ENCODE measurements at places on chromosomes 4 and X.

DNA sequence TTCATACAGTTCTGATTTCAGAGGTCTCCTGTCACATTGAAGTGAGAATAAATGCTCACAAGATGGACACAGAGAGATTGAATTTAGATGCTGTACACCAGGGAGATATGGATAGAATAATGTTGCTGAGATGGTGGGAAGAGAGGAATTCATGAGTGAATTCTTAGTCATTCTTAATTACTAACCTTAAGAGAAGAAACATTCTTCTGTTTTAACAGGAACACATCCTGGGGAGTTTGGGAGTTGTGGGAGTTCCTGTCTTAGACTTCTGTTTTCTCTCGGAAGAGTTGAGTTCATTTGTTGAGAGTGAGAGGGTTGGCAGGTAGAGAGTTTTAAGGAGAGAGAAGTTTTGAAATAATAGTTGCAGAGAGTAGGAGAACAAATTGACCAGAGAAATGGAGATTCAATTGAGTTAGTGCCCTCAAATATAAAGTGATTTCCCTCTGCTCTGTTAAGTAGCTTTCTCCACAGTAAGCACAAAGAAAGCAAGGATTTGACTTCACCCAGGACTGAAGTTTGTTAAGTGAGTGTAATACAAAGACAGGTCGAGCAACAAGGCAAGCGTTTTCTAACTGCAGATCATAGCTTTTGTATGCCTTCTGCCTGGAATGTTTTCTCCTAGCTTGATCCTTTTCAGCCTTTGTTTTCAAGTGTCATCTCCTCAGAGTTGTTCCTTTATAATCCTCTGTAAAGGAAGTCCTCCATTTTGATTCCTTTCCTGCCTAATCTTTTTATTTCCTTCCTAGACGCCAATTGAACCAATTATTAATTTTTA is 205.9 kb downstream of the RAPGEF2 start:
- DNase-seq, result no peak

GRCh38 chr4:56796211-56796610 is 25.3 kb downstream of the SPINK2 start:
- DNase-seq, result no peak

DNA sequence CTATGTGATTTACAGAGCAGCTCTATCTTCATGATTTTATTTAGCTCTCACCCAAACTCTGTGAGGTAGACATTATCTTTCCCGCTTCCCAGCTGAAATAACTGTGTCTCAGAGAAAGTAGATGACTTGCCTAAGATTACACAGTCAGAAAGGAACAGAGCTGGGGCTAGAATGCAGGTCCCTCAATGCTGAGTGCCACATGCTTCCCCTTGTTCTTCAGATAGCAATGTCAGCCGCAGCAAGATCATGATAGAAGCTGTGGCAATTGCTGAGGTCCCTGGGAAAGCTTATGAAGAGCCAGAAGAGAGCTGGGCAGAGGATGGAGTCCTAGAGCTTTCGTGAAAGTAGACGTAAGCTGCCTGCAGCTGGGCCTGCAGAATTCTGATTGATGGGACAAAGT is 11.1 kb upstream of the GABRE start:
- no peak for DNase-seq

DNA sequence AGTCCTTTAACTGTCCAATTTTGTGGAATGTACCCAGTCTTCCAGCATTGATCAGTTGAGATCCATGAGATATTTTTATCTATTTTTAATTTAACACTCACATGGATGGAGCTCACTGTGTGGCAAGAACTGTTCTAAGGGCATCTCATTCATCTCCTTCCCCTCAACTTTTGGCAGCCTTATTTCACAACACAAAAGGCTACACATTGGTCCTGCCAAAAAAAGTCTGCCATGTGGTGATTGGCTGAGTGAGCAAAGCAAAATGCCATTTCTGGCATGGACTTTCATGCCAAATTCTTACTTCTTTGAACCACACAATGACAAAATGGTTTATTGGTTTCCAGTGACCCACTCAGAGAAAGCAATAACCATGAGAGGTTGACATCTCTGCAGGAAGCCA is 171.6 kb upstream of the MAP3K15 start:
- no peak for DNase-seq

DNA sequence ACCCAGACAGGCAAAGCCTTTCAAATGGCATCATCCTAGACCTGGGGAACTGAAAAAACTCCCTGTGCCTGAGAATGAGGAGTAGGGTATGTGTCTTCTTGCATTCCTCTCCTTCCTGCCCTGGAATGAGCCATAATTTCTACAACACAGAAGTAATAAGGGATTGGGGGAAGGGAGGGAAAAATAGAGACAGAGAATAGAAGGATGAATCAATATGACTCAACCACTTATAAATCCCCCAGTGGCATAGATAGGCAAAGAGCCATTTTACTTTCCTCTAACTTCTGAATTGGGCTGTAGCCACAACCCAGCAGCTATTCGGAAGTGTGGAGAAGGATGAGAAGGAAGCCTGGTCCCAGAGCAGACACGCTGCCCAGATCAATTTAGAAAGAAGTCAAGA is 99.9 kb downstream of the NHS start:
- no peak for DNase-seq

GRCh38 chr4:20362148-20362547 is 110.4 kb downstream of the SLIT2 start:
- no peak for DNase-seq

DNA sequence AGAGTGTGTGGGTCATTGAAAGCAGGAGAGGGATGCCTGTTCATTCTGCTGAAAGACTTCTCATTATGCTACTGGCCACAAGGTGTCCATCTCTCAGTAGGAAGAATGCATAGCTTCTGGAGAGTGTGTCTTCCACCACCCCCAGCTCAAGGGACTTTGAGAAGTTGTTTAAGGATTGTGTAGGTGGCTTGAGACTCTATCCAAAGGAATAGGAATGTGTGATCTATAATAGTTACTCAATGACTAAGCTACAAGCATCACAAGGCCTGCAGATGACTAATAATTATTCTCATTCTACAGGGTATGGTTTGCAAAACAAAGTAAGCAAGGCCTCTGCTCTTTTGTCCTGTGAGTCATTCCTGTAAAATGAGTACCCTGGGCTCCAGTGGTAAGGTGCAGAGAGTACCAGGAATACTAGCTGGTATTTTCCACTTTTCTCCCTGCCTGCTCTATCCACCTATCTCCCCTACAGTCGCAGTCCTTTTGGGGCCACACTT is 279.8 kb upstream of the BOD1L1 start:
- no peak for DNase-seq

GRCh38 chr4:187656959-187657358 is 338.6 kb upstream of the ZFP42 start:
- DNase-seq, result no peak

- DNase-seq, result peak; percentile 19
Observed at GRCh38 chrX:139831675-139832456, 101.0 kb downstream of the ATP11C start.

DNA sequence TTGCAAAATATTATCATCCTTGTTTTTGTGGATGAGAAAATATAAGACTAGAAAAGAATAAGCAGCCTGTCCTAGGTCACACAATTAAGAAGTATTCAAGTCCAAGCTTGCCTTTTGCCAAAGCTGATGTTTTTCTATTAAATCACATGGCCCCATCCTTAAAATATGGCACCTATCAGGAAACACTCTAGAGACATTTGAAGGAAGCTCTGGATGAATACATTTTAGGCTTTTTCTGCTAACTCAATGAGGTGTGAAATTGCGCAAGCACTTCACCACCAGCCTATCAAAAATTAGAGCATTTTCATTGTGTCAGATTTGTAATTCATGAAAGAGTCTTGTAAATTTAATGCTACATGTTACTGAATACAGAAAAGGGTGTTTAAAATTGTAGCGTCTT is 251.1 kb upstream of the MAD2L1 start:
- DNase-seq, result no peak

DNA sequence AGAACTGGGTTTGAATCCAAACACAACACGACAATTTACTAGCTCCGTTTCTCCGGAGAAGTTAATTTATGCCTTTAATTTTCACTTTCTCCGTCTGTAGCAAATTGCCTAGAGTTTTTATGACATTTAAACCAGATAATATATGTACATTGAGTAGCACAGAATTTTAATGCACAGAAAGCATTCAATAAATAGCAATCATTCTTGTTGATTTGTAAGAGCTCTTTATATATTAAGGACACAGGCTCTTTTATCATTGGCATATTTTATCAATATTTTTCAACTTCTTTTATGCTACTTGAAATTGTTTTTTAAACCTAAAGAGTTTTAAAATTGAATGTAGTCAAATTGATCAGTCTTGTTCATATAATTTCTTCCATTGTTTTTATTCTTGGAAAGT is 99.6 kb upstream of the PPP2R3B start:
- DNase-seq, result no peak

GRCh38 chr4:183563874-183564273 is 59.0 kb downstream of the ING2 start:
- DNase-seq, result no peak

DNA sequence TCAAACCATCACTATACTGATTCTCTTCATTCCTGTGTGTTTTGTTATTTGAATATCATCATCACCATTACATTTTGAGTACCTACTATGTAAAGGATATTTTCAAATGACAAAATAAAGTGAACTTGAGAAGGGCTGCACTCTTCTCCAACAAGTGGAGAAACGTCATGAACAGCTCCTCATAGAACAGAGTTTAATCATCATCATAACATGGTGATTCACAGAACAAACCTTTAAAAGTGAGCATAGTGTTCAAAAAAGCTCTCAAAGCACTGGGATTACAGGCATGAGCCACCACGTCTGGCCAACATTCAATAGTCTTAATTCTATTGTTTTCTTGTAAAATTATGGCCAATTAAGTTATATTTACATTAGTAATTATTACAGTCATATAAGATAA is 993.9 kb downstream of the PDHA2 start:
- DNase-seq, result no peak

DNA sequence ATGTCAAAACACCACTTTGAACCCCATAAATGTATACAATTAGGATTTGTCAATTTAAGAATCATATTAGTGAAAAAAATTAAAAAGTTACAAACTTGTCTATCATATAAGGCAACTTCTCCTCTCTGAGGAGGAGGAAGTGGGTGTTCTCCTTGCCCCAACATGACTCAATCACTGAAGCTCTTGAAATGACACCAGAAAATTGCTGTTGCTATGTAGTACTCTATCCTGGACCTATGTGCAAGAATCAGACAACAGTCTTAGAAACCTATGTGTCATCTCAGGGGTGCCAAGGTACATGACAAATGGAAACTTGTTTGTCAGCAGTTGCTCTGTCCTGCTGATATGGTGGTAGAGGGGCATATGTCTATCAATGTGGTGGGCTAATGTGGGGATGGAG is 47.7 kb downstream of the HMGB3 start:
- DNase-seq, result no peak

DNA sequence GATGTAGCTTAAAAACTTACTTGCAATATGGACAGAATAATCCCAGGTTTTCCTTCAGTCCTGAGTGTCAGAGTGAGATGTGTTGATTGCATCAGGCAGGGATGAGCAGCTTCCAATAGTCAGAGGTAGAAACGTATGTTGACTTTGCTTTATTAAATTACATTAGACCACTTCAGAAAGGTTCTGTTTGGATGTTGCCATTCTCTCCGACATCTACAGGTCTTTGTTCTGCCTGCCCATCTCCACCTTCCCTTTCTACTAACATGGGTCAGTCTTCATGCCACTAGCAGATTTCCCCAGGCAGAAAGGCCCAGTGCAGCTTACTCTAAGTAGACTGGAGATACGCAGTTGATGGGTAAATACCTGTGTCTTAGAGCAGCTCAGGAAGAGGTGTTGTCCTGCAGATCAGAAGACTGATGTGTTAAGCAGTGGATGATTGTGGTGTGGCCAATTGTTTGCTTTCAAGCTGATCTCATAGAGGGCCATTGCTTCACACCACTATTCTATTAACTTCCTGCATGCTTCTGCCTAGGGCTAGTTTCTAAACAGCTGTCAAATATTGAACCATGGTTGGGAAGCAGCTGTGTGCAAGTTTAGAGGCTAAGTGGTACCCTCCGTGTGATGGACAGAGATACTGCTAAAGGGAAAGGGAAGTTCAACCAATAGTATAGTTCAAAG is 1.8 kb downstream of the FRMPD4 start:
- DNase-seq, result no peak

GRCh38 chr4:60485276-60485675 is 714.9 kb upstream of the ADGRL3 start:
- no peak for DNase-seq

DNA sequence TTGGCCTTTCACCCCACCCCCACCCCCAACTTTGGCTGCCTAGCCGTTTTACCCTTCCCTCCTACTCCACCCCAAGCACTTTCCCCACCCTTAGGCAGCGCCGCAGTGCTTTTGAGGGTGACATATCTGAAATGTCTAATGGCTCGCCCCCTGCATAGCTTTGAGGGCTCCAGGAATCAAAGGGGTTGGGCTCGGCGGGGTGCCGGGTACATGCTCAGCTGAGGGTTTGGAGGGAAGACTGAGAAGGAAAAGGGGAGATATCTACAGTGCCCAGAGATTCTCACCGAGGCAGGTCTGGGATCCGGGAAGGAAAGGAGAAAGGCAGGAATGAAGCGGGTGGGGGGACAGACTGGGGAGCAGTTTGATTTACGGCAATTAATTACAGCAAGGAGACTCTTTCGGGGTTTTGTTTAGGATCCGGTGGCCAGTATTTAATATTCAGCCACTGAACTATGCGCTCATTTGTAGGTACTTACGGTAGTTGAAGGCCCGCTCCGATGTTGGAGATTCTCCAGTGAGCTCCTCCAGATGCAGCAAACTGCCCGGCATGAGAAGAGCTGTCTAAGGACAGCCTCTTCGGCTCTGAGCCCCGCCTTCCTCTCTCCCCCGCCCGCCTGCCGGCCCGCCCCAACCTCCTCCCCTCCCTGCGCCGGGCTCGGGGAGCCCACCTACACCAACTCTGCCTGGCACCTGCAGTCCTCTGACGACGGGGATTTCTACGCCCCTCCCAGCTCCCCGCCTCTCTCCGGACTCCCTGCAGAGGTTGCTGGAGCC is at the start of gene IGSF1:
IGSF1 (minus strand) TSS at position 569 of the 774 bp plus-strand sequence. CDS start 2,632 bp downstream, outside the sequence.
- peak; percentile 74 for DNase-seq

DNA sequence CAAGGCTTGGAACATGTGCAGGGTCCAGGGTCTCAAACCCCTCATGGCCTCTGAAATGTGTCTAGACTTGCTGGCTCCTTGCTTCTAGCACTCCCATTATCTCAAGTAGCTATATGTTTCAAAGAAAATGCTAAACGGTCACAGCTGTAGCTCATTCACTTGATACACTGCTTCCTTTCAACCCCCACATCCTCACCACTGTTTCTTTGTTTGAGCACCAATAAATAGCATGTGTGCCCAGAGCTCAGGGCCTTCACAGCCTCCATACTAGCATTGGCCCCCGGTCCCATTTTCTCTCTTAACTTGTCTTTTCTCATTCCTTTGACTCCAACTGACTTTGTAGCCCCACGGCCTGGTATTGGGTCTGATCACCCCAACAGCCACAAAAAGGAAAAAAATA is 801.8 kb downstream of the STIM2 start:
- no peak for DNase-seq

DNA sequence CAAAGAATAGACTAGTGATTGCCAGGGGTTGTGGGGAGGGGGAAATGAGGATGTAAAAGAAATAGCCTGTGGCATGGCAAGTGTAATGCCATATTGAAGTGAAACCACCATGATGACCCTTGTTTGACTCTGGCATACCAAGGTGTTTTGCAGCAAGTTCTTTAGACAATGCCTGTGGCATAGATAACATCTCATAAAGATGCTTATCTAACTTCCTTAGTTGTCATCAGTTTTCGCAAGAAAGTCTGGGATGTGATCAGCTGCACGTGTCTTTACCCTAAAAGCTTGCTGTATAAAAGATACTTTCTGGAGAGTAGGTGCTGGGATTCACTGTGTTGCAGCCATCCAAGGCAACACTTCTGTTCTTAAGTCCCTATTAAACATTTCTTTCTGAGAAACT is 176.1 kb upstream of the MAGEB16 start:
- DNase-seq, result no peak

- no peak for DNase-seq
Observed at GRCh38 chrX:15165832-15166231, 104.1 kb downstream of the ASB9 start.

Measured in right hindlimb (tissue), 1 donor.